ENCODE measurements at places on chromosomes 5 and 9.
A peak's percentile ranks its signal among the peaks of the same experiment; 100 is the strongest.

DNA sequence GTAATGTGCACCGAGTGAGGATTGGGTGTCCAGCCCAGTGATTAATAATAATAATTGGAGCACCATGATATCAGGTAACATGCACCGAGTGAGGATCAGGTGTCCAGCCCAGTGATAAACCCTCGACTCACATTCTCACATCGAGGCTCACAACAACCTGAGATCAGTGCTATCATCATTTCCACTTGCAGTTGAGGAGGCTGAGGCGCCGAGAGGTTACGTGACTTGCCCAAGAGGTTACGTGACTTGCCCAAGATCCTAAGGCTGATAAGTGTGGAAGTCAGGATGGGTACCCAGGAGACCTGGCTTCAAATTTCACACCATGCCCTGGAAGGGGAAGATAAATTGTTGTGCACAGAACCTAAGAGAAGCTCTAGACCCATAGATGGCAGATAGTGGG, 189.4 kb downstream of the MED10 start:
- no peak for DNase-seq

DNA sequence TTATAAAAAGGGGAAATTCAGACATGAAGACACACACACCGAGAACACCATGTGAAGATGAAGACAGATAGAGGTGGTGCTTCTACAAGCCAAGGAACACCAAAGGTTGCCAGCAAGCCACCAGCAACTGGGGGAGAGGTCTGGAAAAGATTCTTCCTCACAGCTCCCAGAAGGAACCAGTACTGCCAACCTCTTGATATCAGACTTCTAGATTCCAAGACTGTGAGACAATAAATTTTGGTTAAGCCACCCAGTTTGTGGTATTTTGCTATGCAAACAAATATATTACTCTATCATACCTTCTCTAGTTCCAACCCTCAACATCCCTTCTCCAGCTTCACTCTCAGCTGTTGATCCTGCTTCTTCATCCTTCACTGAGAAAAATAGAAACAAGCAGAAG, 451.1 kb downstream of the EBF1 start:
- DNase-seq = no peak

DNA sequence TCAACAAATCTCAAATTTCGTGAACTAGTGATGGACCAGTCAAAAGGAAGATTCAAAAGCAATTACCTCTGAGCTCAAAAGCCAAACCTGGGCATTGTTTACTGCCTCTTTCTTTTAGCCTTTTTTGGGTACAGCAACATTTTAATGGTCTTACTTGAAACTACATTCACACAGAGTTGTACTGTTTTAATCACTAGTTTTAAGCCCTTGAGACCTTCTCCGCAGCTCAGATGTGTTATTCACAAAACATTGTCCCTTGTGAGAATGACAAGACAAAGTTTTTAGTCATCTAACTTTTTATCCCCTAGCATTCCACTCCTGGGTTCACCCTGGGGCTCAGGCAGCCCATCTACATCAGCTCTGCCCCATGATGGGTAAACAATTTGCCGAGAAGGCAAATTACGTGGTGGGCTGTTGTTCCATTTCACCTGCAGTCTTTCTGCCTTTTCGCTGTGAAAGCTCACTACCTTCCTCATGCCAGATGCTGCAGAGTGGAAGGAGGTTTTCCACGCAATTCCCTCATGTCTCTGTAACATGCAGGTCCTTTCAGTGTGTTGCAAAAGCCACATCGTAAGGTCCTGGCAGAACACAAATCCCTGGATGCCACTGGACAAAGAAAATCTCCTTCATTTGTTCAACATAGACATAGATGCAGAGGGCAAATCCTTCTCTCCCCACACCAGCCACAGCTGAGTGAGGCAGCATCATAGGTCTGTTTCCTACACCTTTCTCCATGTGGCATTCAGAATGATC, 175.7 kb downstream of the EBF1 start:
- no peak for DNase-seq

- no peak for DNase-seq
Measured at GRCh38 chr9:652914-653313, 188.6 kb upstream of the DMRT1 start.

GRCh38 chr9:72635197-72635596, 113.8 kb downstream of the TMC1 start:
- DNase-seq = no peak

GRCh38 chr5:102090770-102091169, 205.3 kb downstream of the SLCO4C1 start:
- DNase-seq = peak; percentile 47

DNA sequence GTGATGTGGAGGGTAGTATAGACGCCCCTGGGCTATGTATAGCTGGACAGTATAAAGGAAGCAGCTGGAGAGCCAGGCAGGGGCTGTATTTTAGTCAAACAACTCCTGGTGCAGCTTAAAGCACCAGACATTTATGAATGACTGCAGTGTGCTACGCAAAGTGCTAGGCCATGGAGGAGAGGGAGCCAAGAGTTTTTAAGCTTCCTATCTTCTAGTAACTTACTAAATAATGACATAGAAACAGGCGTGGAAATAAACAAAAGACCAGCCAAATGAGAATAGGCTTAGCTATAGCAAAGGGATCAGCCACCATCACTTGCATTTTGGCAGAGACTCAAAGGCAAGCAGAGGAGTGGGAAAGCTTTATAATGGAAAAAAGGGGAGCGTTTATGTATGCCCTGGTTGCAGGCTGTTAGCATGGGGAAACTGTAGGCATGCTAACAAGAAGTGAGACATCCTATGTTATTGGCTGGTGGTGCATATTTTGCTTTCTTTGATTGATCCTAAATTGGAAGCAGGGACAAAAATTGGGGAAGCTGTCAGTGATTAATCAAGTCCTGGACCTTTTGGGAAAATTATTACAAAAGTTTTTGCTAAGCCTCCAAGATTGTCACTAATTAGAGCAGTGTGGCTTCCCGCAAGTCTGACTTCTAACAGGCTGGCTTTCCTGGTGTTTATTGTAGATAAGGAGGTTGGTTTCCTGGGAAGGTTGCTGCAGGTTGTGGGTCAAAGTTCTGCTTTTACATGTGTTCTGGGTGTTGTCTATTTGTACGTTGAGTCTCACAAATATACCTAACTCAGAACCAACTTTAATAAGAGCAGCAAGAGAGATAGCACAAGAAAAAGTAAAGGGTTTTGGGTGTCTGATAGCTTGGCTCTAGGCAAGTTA, 46.6 kb downstream of the RAB3C start:
- DNase-seq = no peak

DNA sequence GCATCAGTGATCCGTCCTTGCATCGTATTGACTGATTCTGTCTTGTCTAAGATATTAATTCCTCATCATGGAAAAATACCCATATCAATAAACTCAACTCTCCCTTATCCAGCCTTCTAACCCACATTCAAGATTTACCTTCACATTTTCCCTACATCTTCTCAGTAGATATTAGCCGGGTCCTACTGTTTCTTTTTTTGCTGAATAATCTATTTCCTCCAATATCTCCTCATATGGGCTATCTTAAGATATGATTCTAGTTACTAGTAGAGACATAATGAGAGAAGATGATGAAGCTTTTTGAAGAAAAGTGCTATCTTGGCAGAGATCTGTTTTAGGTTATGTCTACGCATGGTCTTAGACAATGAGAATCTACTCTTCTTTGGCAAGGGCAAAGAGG, 785.8 kb downstream of the BRINP1 start:
- DNase-seq = no peak

DNA sequence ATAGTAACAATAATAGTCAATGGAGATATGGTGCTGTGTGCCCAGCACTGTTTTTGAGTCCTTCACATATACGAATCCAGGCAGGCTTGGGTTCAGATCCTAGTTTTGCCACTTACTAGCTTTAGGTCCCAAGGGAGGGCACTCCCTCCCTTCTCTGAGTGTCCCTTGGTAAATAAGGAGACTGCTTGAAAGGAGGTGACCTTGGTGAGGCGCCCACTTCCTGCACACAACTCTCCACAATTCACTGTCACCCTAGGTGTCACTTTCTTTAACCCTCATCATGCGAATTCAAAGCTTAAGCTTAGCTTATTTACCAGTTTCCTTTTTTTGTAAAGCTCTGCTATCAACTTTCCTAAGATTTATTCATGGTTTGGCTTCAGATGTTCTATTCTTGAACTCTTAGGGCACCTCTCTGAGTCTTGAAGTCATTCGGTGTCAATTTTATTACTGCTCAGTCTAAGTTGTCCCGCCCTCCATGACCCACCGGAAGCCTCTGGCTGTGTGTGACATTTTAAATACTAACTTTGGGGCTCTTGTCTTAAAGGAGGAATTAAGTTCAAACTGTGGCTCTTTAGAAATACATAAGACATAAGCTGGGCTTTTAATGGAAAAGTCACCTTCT, 170.7 kb upstream of the ZNF618 start:
- DNase-seq = no peak

GRCh38 chr9:38443181-38443580, 18.9 kb upstream of the IGFBPL1 start:
- peak; percentile 52 for DNase-seq

DNA sequence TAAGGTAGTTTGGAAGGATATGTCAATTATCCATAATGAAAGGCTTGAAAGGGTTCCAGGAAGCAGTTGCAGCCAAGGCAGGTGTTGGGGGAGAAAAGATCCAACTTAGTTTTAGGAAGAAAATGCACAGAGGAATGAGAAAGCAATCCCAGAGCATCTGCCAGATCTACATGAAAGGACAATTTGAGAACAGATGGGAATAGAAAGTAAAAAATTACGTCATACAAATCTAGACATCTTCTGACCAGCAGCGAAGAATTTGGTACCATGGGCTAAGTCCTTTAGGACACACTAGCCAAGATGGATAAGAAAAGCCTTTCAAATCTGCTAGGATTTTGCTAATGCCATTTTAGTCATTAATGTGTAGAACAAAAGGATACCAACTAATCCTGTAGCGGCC, 244.1 kb upstream of the PRR16 start:
- no peak for DNase-seq

GRCh38 chr9:101467690-101468089, 32.1 kb upstream of the ALDOB start:
- no peak for DNase-seq

- no peak for DNase-seq
Measured at GRCh38 chr9:120860083-120860482, 16.9 kb downstream of the PHF19 start.

GRCh38 chr5:121500310-121500709, 351.4 kb upstream of the FTMT start:
- no peak for DNase-seq

DNA sequence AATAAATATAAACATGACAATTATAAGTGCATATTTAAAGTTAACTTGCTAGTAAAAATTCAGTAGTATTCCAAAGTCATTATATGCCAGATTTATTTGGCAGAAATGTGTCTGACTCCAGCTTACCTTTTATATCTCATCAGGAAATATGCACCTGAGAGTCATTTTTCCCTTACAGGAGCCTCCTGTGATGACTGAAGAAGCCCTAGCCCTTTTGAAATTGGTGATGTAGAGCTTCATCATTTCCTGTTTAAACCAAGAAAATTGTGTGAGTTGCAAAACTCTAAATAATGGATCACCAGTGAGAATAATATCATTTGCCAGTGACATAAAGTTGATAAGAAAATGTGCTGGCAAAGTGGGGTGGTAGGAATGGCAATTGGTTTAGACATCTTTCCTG, 42.1 kb upstream of the CTNND2 start:
- DNase-seq = peak; percentile 34

DNA sequence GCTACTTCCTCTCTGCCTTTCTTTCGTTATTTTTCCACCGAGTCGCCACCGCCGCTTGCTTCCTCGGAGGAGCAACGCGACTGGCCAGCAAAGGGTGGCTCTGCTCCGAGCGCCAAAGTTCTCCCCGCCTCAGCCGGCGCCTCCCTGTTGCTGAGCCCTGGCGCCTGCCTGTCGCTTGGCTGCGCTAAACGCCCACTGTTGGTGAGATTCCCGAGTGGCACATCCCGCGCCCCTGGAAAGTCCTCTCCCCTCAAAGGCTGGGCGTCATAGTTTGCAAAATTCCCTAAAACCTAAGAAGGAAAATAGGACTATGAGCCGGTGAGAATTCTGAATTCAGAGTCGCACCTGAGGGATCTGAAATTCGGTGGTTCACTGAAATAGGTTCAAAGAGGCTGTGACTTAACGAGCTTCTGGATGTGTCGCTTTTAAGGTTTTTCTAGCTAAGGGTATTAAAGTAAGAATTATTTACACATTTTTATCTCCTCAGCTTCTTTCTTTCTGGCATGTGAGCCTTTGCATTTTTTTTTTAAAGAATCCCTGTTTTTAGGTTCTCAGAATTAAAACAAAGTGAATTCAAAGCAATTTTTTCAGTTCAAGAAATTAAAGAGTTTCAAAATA, at the start of gene GRIN3A:
Gene GRIN3A, minus strand, starts transcription at position 82 of the 618 bp plus-strand sequence. CDS start 668 bp downstream, outside the sequence.
- DNase-seq = peak; percentile 34

GRCh38 chr5:76104027-76104426, 20.8 kb downstream of the SV2C start:
- DNase-seq = peak; percentile 27

GRCh38 chr9:108631496-108632285, 224.1 kb downstream of the ACTL7B start:
- no peak for DNase-seq

GRCh38 chr9:81649475-81650240, 39.7 kb downstream of the TLE1 start:
- DNase-seq = no peak

DNA sequence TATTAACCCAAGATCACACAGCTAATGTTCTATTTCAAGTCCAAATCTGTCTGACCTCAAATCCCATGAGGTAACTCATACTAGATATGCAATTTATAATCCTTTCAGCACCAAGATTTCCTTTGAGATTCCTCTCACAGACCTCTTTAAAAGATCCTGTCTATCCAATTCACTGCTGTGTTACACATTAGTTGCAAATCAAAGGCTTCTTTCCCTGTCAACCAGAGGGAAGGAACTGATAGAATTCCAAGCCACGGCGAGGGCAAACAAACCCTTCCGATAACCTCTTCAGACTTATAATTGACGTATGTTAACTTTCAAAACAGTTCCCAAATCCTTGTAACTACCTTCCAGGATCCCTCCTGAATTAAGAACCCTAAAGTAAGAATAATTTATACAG, 168.9 kb downstream of the DRD1 start:
- no peak for DNase-seq

- no peak for DNase-seq
Measured at GRCh38 chr9:130288926-130289690, 23.5 kb downstream of the HMCN2 start.

DNA sequence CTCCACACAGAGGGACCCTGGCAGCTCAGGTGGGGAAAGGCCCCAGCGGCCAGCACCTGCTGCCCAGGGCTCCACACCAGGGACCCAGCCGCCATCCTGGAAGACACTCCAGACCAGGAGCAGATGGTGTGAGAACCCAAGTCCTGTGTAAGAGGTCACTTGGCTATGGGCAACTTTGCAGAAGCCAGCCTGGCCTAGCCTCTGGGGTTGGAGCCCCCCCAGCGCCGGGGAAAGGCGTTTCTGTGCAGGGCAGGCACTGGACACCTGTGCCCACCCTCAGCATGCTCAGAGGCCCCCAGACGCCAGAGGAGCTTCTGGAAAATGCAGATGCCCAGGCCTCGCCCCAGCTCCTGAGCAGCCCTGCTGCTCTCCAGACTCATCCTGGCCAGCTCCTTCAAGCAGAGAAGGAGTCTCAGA, 34.0 kb downstream of the RASGEF1C start:
- DNase-seq = no peak

- no peak for DNase-seq
Measured at GRCh38 chr9:34716711-34717110, 6.8 kb upstream of the CCL21 start.

GRCh38 chr9:109886617-109887016, 106.6 kb downstream of the PALM2AKAP2 start:
- peak; percentile 33 for DNase-seq

GRCh38 chr9:21672761-21673160, 129.7 kb upstream of the MTAP start:
- DNase-seq = no peak

All from ELR (cell line).